Astrocyte of the cerebellum (primary cell): ENCODE measurements at places on chromosomes 7 and 10.

DNA sequence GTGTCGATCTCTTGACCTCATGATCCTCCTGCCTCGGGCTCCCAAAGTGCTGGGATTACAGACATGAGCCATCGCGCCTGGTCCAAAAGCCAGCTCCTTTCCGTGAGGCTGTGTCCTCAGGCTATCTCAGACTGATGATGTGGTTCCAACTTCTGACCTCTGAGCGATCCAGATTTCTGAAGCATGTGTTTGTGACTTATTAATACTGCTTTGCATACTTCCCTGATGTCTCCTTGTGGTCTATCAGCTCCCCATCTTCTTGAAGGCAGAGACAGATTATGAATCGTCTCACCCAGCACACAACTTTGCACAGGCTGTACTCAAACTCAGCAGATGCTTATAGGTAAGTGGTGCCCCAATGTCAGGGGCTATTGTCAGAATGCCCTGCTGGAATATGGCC is 2.0 kb upstream of the PLPP4 start:
- DNase-seq = no peak

DNA sequence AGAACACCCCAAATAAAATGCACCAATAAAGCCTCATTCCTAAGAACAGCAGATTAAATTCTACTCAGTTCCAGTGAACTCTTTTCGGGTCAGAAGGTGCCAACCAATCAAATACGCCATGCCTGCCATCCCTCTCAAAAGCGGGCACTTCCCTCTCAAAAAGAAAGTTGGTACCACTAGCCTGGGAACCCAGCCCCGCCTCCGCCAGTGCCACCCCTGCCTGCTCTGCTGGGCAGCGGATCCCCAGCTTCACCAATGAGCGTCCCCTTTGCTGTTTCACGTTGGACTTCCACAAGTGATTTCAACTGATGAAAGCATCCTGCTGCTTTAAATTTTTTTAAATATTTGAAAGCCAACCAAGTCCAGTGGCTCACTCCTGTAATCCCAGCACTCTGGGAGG is 33.2 kb upstream of the PROSER2 start:
- no peak for DNase-seq

GRCh38 chr7:155804897-155805825 is 7.1 kb downstream of the SHH start:
- DNase-seq = peak; percentile 33

- DNase-seq = no peak
Measured at GRCh38 chr7:91945476-91945875, 4.8 kb downstream of the AKAP9 start.

GRCh38 chr10:90306187-90306586 is 551.7 kb downstream of the HTR7 start:
- peak; percentile 79 for DNase-seq

DNA sequence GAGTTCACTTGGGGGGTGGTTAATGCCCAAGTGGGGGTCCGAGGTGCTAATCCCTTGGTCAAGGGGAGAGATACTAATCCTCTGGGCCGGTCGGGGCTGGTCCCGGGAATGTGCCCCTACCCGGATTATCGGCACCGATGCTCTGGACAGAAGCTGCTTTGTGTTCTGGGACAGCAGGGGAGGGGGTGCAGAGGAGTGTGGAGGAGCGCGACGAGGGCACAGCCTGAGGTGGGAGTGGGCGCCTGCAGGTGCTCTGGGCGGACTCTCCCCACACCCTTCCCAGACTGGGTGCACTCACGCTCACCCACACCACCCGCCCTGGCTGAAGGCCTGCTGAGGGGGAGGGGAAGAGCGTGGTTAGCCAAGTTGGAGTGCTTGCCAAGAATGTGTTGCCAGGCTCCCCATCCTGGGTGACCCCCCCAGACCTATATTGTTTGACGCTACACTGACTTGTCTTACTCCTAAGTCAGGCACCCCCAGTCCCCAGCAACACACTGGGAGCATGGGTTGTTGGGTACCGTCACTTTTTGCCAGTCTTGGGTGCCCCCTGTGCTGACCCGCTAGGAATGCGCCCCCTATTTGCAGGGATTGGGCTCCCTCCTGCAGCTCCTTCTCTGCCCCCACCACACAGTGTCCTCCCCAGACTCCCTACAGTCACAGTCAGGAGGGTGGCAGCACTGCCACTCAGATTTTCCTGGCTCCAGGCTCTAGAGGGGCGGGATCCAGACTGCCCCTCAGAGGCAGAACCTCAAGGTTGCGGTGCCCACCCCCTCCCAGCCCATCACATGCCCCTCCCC is 1.2 kb downstream of the SLC4A2 start:
- DNase-seq = no peak

DNA sequence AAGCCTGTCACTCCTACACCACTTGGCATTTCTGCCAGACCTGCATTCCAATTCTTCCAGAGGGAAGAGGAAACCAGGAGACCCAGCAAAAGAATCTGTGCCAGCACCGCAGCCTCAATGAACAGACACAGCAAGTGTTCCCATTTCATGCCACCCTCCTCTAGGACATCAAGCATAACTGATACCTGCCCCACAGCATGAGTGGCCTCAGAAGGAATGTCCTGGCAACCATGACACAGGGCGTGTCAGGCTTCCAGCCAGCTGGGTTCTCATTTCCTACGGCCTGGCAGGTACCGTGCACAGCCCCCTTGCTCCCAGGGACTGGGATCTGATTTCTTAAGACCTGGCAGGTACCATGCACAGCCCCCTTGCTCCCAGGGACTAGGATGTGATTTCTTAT is 7.8 kb downstream of the MAD1L1 start:
- DNase-seq = no peak

DNA sequence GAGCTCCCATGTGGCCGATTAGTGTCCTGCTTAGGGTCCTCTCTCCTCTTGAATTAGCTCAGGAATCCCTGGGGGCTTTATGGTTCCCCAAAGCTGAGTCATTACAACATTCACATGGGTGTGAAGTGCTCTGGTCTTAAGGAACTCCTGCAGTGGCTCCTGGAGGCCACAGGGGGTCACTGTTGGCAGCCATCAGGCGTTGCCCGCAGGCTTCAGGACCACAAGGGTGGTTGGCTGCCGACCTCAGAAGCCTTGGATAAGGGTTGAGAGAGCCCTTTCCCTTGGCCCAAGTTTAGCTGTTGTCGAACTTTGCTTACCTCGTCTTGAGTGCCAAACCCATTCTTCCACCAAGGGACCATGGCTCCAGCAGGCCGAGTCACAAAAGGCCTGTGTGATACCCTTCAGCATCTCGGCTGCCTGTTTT is 61.7 kb downstream of the SH2D4B start:
- DNase-seq = no peak

GRCh38 chr7:131603932-131604331 is 47.5 kb upstream of the PODXL start:
- DNase-seq = no peak

DNA sequence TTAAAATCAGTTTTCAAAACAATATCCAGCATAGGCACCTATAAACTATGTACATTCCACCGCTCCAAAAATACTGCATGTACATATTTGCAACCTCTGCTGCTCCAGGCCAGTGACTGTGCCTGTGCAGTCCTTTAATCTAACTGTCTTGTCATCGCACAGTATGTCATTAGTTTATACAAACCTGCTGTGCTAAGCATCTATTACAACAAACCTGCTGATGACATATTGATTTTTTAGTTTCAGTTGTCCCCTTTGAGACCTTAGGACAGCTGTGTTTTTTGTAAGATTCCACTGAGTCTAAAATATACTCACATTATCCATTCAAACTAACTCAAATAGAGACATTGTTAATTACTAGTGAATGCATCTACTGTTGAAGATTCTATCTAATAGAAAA is 33.1 kb downstream of the SEMA3C start:
- DNase-seq = no peak

- no peak for DNase-seq
Measured at GRCh38 chr7:122383934-122384333, 79.4 kb upstream of the FEZF1 start.

- no peak for DNase-seq
Measured at GRCh38 chr7:91064938-91065337, 199.3 kb upstream of the FZD1 start.

- no peak for DNase-seq
Measured at GRCh38 chr10:61487506-61487905, 34.3 kb upstream of the TMEM26 start.

GRCh38 chr7:50959991-50960390 is 177.3 kb upstream of the GRB10 start:
- no peak for DNase-seq

GRCh38 chr7:25725451-25725850 is 426.5 kb upstream of the NFE2L3 start:
- no peak for DNase-seq

DNA sequence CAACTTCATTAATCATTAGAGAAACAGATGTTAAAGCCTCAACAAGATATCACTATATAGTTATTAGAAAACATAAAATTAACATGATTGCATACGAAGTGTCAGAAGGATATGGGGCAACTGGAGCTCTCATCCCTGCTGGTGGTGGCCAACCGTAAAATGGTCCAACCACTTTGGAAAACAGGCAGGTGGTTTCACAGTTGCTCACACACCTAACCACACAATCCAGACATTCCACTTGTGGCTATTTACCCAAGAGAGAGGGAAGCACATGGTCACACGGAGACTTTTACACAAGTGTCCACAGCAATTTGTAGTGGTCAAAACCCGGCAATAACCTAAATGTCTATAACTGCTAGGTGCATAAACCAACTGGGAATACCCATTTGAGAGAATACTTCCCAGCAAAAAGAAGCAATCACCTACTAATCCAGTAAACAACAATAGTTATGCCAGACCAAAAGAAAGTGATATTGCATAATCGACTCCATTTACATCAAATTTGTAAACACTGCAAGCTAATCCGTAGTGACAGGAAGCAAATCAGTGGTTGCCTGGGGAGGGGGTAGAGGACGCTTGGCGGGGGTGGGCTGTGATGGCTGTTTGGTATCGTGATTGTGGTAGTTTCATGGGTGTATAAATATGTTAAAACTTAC is 91.8 kb downstream of the LARP4B start:
- DNase-seq = peak; percentile 26

DNA sequence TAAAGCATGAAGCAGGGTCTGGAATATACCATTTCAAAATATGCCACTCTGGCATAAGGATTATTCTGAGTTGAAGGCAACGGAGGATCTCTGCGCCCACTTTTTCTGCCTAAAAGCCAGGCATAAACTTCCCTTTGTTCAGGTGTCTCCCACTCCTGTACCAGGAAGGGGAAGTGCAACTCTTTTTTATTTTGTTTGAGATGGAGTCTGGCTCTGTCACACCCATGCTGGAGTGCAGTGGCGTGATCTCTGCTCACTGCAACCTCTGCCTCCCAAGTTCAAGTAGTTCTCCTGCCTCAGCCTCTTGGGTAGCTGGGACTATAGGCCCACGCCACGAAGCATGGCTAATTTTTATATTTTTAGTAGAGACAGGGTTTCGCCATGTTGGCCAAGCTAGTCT is 18.2 kb downstream of the SVIL start:
- no peak for DNase-seq

GRCh38 chr7:41103331-41103730 is 599.6 kb downstream of the INHBA start:
- DNase-seq = no peak

DNA sequence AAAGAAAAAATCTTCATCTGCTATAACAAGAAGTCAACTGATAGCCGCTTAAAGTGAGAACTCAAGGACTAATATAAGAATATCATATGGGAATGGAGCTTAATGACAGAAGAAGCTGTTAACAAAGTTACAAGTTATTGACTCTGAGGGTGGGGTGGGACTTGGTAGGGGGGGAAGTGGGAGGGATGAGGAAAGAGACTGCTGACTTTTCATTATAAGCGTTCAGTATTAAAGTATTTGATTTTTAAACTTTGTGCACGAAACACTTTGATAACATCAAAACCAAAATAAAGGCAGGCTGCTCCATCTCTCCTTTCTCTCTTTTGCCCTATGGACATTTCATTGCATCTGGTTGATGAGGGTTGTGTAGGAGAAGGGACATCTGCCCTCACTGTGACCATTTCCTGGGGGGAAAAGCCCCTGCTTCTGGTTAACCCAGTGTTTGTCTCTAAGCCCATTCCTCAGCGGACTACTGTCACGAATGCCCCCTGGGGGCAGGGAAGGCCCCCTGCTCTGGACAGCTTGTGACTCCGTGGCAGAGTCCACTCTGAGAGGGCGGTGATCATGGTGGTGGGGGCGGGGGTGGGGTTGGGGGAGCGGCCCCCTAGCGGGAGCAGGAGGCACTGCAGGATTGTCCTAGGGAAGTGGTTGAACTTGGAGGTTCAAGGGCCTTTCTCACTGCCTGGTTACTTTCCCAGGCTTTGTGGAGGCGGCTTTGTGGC is 17.4 kb downstream of the SLC13A4 start:
- no peak for DNase-seq

DNA sequence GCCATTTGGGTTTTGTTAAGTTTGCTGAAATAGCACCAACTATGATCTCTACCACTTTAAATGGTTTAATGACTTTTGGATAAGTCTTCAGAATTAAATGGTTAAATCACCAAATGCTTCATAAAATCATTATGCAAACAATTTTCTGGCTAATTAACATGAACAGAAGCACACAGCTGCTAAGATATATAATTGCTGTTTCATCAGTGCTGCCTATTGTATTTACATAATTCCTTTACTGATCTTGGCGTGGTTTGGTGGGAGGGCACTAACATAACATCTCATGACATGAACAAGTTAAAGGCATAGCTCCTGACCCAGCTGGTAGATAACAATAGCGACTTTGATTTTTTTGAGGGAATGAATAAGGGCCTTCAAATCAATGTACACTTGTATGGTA is 94.1 kb downstream of the FZD1 start:
- no peak for DNase-seq

DNA sequence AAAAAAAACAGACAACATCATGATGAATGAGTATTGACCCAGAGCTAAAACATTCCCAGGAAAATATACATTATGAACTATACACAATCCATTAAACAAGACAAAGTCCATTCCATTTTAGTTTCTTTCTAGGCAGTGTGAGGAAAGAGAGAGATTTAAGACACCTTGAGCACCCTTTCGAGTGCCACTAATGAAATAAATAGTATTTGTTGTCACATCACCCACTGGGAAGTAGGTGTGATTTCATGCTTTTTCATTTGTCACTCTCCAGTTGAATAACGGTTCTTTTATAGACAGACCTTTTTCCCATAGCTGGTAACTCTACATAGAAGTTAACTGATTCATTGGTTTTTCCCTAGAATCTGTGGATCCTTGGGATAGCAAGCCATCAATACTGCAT is 29.9 kb upstream of the SEMA3A start:
- DNase-seq = no peak

DNA sequence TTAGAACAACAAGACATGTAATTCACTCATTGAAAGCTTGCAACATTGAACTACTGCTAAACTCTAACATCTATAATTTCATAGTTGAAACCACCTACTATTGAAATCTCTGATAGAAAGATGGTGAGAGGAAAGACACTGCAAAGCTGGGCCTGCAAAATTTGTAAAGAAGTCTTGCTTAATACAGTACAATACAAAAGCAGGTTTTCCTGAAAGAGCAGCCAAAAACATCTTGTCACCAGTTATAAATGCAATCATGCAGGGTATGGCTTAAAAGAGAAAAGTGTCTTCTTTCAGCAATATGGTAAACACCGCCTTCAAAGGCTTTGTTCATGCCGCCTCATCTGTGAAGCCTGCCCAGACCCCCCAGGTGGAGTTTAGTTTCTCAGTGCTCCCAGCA is 109.2 kb downstream of the ANK3 start:
- DNase-seq = no peak

- DNase-seq = no peak
Measured at GRCh38 chr7:120216947-120217346, 56.0 kb upstream of the KCND2 start.
